ENCODE measurements at places on chromosomes 13 and 19.

- no peaks in the 10 kb centered on the region for H3K27me3 ChIP-seq
- no peaks in the 10 kb centered on the region for H3K36me3 ChIP-seq
- H3K27ac ChIP-seq: peak overlapping the region; percentile 84
- H3K4me3 ChIP-seq: peak overlapping the region; percentile 87
- H3K4me1 ChIP-seq: peaks cover 34% of the 10 kb centered on the region
Observed at GRCh38 chr19:46713781-46714443, 3.0 kb downstream of the PRKD2 start.

- no peak for DNase-seq
- H3K4me3 ChIP-seq: no peak overlapping the region
- no peaks in the 10 kb centered on the region for H3K27me3 ChIP-seq
- no peak overlapping the region for H3K27ac ChIP-seq
- H3K36me3 ChIP-seq: no peaks in the 10 kb centered on the region
- no peaks in the 10 kb centered on the region for H3K4me1 ChIP-seq
Observed at GRCh38 chr13:24110011-24110410, 50.5 kb upstream of the SPATA13 start.

GRCh38 chr13:44103429-44104196, 223.9 kb downstream of the LACC1 start:
- H3K27me3 ChIP-seq: no peaks in the 10 kb centered on the region
- no peak overlapping the region for H3K4me3 ChIP-seq
- no peak overlapping the region for H3K27ac ChIP-seq
- DNase-seq: no peak
- H3K36me3 ChIP-seq: no peaks in the 10 kb centered on the region
- H3K4me1 ChIP-seq: no peaks in the 10 kb centered on the region

- H3K27ac ChIP-seq: peak overlapping the region; percentile 31
- H3K4me3 ChIP-seq: no peak overlapping the region
Observed at GRCh38 chr19:3119693-3120380, 16.0 kb upstream of the GNA15 start.

- no peak overlapping the region for H3K4me3 ChIP-seq
- H3K27ac ChIP-seq: no peak overlapping the region
- no peaks in the 10 kb centered on the region for H3K4me1 ChIP-seq
- no peaks in the 10 kb centered on the region for H3K36me3 ChIP-seq
- H3K27me3 ChIP-seq: no peaks in the 10 kb centered on the region
Observed at GRCh38 chr13:75685239-75685697, 49.1 kb downstream of the LMO7 start.

- DNase-seq: no peak
- H3K27me3 ChIP-seq: no peaks in the 10 kb centered on the region
- H3K27ac ChIP-seq: no peak overlapping the region
- H3K36me3 ChIP-seq: no peaks in the 10 kb centered on the region
- no peaks in the 10 kb centered on the region for H3K4me1 ChIP-seq
Observed at GRCh38 chr13:36680913-36681312, 7.1 kb downstream of the SERTM1 start.

DNA sequence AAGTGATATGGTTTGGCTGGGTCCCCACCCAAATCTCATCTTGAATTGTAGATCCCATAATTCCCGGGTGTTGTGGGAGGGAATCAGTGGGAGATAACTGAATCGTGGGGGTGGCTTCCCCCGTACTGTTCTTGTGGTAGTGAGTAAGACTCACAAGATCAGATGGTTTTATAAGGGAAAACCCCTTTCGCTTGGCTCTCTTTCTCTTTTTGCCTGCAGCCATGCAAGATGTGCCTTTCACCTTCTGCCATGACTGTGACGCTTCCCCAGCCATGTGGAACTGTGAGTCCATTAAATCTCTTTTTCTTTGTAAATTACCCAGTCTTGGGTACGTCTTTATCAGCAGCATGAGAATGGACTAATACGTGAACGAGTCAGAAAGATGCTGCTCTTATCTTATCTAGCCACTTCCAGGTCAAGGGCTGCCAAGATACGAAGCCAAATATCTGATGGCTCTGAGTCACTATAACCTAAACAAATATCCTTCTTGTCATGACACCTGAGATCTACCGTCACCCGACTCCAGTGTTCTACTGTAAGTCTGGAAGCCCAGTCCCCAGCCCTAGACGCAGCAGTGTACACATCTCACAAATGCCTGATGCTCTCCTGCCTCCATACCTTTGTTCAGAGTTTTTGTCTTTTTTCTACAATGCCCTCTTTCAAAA, 45.9 kb downstream of the SLC15A1 start:
- no peaks in the 10 kb centered on the region for H3K4me1 ChIP-seq
- no peak for DNase-seq
- H3K27ac ChIP-seq: no peak overlapping the region
- H3K27me3 ChIP-seq: no peaks in the 10 kb centered on the region
- no peak overlapping the region for H3K4me3 ChIP-seq

DNA sequence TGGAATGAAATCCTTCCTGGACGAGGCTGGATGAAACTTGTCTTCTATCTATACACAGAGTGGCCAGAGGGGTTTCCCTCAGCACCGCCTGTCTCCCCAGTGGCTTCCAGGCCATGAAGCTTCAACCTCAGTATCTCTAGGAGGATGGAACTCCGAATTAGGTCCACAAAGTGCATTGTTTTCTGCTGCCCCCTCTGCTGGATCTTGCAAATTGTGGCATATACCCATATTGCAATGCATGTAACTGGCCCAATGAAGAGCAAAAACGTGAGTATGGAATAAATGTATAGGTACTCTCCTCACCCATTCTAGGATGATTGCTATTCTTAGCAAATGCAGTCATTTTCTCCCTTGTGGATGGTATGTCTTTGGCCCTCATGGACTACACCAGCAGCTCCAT, 14.7 kb upstream of the LILRB4 start:
- DNase-seq: no peak
- H3K36me3 ChIP-seq: no peaks in the 10 kb centered on the region
- no peak overlapping the region for H3K27ac ChIP-seq
- no peaks in the 10 kb centered on the region for H3K4me1 ChIP-seq
- H3K4me3 ChIP-seq: no peak overlapping the region

DNA sequence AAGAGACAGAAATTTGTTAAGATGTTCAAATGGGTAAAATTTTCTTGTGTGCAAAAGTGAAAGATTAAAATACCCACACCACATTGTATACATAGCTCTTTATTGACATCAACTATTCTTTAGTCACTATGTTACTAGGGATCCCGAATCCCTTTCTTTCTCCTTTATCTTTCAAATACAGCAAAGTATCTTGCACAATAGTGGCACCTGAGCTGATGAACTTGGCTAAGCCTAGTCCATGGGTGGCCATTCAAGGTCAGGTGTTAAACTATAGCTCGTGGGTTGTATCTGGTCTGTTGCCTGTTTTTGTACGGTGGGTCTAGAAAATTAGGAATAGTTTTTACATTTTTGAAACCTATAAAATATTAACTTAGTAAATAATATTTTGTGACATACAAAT, 210.9 kb downstream of the SLITRK6 start:
- H3K4me3 ChIP-seq: no peak overlapping the region
- H3K4me1 ChIP-seq: no peaks in the 10 kb centered on the region
- no peak overlapping the region for H3K27ac ChIP-seq

- H3K27me3 ChIP-seq: no peaks in the 10 kb centered on the region
- H3K36me3 ChIP-seq: peaks cover 10% of the 10 kb centered on the region
- no peak overlapping the region for H3K27ac ChIP-seq
- no peak for DNase-seq
- no peak overlapping the region for H3K4me3 ChIP-seq
- H3K4me1 ChIP-seq: no peaks in the 10 kb centered on the region
Observed at GRCh38 chr19:8605514-8605913, 5.0 kb downstream of the ADAMTS10 start.
